Kidney glomerular epithelial cell (primary cell): ENCODE measurements at places on chromosomes 7 and 10.

DNA sequence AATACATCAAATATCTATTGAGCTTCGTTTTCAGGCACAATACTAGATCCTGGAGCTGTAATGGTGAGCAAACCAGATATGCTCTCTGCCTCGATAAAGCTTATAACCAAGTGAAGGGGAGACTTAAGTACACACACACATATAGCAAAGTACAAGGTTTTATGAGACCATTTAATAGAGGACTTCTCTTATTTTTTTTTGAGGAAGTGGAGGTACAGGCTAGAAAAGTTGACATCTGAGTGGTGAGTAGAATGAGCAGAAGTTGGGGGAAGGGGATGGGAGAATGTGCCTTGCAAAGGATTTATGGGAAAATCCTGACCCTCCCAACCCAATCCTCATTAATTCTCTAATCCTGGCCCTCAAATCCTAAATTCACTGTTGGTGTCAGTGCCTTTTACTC lies 7.7 kb downstream of the CCDC136 start:
- DNase-seq: no peak

DNA sequence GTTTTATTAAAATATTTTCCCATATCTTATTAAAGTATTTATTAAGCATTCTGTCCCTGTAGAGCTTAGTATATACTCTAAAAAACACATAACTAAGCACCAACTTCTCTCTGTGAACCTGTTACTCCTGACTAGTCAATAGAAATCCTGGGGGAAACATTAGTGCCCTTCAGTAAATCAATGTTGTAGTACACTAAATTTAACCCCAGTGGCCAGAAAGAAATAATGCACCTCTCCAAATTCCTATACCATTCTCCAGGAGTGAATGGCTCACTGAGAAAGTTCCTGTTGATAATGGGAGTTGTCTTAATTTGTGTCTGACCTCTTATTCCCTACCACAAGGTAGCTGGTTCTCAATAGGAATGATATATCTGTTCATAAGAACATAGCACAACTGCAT lies 188.2 kb downstream of the SEMA3D start:
- no peak for DNase-seq

- DNase-seq: no peak
Observed at GRCh38 chr10:45058580-45058979, 57.9 kb downstream of the ZNF22 start.

- DNase-seq: no peak
Observed at GRCh38 chr10:1175956-1176565, 119.9 kb downstream of the WDR37 start.

GRCh38 chr7:36137258-36137657 lies 15.8 kb upstream of the EEPD1 start:
- DNase-seq: no peak

GRCh38 chr10:71270301-71271220 lies 48.5 kb upstream of the SLC29A3 start:
- DNase-seq: no peak

DNA sequence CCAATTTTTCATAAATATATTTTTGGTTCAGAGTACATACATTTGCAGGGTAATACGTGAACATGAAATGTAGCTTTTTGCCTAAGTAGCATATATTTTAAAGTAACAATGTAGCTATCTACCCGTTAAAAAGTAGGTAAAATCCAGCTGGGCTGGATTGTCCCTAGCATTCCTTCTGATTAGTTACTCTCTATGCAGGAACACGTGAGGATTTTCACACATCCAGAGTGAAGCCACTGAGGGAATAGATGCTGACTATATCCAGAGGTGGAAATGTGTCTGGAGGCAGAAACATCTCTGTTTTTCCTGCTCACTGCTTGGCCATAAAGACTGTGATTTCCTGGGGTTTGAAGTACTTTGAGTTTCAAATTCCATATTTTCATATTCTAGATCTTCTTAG lies 338.9 kb upstream of the KIAA1217 start:
- DNase-seq: no peak

DNA sequence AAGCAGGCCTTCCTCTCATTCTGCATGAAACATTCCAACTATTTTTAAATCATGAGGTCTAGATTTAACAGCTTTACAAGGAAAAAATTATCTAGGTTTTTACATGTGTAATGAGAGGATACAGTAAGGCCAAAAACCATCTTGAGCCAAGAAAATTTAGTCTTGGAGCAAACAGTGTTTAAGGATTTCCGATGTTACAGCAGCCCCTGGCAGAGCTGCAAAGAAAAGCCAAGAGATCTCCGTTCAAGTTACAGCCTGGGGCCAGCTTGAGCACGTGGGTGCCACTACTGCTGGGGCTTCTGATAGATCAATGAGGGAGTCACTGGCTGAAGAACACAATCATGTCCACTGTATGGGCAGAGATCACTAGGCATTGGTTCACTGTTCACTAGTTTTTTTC lies 156.2 kb downstream of the EVX1 start:
- no peak for DNase-seq

DNA sequence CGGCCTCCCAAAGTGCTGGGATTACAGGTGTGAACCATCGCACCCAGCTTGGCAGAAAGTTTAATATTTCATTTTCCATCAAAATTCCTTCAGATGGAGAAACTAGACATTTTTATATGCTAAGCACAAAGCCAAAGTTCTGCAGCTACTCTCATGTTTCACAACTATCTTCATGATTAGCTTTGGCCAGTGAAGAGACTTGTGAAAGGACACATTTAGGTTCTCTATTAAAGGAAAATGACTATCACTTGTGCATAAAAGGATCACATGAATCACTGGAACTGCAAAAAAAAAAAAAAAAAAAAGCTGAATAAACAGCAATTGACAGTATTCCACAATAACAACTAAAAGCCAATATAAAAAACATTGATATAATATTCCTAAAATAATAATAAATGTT lies 16.2 kb downstream of the FGFBP3 start:
- DNase-seq: no peak

GRCh38 chr10:116183733-116184511 lies 89.1 kb downstream of the GFRA1 start:
- DNase-seq: peak; percentile 68

DNA sequence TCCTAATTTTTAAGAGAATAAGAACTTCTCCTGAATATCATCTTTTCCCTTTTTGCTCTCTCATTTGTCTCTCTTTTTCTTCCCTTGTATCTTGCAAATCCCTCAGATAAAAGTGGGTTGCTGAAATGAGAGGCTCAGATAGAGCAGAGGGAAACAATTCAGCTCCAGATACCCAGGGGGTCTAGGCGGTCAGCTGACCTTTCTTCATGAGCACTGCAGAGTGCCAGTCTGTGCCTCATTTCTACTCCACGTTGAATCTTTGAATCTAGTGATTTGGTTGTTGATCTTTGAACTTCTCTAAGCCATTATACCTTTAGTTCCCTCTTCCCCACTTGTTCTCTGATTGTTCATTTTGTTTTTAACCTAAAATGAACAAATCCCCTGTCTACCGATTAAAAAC lies 572.6 kb downstream of the PTPRN2 start:
- no peak for DNase-seq

DNA sequence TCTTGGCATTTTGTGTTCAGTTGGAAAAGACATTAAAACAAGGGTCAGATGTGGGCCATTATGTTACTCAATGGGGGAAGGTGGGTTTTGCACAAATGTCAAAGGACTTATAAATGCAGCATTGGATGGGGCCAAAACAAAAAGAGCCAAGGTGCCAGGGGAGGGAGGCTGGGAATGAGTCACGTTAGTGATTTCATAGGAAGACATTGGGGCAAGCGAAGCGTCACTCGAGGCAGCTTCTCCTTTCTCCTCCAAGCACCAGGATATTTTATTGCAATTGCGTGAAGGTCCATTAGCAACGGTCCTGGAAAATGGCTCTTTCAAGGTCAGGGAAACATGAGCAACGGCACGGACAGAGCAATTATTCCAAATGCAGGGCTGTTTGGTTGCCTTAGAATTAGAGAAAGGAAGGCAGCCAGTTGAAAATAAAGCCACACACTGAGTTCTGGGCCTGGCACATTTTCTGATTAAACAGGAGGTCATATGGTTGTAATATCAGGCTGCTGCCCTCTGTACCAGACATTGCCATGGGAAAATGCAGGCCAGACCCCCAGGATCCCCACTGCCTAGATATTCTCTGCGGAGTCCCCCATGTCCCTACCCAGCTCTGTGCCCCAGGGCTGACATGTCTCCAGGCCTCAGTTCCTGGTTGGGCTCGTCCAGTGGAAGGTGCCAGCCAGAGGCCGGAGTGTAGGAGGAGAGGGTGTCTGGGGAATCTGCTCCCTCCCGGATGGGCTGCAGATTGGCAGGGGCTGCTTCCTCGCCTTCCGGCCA lies 63.3 kb upstream of the NANOS1 start:
- DNase-seq: no peak

DNA sequence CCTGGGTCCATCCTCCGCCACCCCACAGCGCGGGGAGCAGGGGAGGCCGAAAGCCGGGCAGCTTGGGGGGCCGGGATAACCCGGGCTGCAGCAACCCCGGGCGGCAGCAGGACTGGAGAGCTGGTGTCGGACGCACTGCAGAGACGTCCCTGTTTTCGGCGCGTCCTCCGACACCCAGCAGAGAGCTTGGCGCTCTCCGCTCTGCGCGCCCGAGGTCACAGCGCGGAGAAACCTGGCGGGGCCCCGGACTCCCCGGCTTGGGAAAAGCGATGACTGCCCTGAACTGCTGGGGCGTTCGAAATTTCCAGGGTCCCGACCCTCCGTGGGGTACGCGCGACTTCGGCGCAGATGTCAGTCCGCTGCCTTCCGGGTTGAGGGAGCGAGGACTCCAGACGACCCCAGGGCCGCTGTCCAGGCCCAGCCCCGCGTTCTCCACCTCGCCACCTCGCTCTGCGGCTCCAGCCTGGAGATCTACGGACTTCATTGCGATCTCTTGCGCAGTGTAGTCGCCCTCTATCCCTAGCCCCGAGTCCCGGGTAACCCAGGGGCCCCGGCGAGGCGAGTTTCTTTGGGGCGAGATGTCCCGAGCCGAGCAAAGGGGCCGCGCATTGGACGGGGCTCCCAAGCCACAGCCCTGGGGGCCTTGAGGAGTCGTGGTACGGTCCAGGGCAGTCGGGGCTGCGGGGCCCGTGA lies 617 bp upstream of the FOXI2 start:
- DNase-seq: no peak

GRCh38 chr7:2774935-2775334 lies 69.2 kb downstream of the GNA12 start:
- DNase-seq: no peak

DNA sequence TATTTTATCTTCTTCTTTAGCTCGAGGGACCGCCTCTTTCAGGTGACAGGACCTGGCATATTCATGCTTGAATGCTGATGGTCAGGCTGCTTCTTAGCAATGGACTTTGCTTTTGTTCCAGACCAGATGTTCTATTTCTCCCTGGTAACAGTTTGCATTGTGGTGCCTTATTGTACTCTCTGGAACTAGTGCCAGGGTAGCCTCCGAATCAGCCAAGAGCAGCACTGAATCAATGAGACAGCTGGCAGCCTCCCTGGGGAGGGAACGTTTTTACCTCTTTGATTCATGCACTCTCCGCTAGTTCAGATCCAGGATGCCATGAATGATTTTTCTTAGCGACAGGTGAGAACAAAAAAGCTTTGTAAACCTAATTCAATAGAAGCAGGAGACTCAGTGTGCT lies 54.1 kb upstream of the NXPH1 start:
- DNase-seq: no peak

DNA sequence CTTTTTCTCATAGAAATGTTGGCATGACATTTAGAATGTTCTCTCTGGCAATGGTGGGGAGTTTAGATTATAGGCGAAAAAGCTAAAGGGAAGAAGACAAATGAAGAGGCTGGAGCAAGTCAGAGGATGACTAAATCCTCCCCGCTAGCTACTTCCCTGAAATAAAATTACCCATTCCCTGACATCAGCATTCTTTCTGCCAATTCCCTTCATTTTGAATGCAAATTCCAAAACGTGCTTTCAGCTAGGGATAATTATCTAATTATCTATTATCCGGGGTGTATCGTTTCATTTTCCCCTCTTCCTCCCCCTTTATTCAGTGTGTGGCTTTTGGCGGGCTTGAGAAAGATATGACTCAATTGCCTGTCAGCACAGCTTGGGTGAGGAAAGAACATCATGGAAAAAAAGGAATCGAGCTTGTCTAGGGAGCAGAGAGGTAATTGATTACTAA lies 672.3 kb downstream of the TNS3 start:
- no peak for DNase-seq

DNA sequence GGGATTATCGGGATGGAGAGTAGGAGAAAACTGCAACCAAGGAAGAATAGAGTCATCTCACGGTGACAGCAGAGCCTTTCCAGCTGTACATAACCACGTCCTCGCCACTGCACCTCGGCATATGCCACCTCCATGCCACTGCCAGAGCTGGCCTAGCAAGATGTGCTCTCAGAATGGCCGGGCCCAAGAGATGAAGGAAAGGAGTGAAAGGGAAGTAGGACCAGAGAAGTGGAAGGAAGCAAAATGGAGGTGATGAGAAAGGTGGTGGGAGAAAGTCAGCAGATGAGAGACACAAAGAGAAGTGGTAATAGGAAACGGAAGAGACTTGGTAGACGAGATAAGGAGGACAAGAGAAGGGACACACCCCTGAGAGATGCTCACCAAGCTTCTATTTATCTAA lies 8.0 kb upstream of the CALU start:
- no peak for DNase-seq

- DNase-seq: peak; percentile 30
Observed at GRCh38 chr7:116859323-116859722, 3.1 kb upstream of the CAPZA2 start.

DNA sequence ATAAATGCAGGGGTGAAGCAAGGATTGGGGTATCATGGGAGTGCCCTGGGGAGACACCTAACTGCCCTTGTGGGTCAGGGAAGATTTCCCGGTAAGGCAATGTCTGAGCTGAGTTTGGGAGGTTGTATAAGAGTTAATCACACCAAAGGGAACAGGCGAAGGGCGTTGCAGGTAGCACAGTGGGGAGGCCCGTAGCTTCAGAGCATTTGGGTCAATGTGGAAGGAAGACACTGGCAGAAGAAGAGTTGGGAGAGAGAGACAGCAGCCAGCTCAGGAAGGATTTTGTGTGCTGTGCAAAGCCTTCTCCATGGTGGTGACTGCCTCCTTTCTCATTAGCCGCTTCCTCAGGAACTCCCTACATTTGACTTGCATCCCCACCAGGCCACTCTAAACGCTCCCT lies 80.8 kb upstream of the LEP start:
- DNase-seq: no peak

DNA sequence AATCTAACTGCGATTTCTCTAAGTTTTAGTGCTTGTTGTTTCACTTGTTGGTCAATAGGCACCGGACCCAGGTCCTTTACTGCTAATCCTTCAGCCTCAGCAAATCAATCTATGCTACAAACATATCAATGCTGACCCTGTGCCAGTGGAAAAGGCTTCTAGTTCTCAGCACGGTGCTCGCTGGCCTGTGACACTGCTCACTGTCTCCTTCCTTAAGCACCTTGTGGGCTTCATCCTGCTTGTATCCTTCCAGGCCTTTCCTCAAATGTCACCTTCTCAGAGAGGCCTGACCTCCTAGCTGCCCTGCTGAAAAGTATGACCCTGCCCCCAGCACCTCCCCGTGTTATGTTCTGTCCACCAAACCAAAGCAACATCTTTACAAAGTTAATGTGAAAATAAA lies 201.2 kb upstream of the FRMD4A start:
- DNase-seq: peak; percentile 37

DNA sequence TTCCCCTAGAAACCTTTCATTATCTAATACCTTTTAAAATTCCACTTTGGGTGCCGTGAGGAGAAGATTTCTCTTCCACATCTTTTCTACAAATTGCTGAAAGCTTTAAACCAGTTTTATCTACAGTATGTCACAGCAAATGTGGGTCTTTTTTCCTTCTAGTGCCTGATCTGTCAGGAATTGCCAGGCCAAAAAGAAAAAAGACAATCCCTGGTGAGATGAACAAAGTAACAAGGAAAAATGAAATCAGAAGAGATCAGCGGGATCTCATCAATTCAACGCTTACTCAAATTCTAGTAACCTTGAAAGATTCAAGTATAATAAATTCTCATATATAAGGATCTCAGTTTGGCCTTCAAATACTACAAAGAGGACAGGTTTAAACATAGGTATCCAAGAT lies 449.5 kb downstream of the CALN1 start:
- no peak for DNase-seq
